ENCODE measurements at places on chromosomes 3 and 15.

DNA sequence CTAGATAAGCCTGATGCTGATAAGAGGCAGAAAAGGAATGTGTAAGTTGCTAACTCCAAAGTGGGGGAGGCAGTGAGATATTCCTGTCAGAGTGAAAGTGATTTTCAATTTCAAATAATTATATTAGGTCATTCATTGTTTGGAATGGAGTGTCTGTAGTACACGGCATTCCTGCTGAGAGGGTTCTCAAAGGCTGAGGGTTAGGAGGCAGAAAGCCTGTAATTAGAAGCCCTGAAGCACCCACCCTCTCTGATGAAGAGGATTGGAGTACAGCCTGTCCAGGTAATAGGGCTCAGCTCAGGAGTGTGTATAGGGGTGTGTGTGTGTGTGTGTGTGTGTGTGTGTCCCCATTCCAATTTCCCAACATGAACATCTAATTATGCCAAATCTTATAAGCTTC, 486.8 kb downstream of the MAGI1 start:
- DNase-seq, result no peak

DNA sequence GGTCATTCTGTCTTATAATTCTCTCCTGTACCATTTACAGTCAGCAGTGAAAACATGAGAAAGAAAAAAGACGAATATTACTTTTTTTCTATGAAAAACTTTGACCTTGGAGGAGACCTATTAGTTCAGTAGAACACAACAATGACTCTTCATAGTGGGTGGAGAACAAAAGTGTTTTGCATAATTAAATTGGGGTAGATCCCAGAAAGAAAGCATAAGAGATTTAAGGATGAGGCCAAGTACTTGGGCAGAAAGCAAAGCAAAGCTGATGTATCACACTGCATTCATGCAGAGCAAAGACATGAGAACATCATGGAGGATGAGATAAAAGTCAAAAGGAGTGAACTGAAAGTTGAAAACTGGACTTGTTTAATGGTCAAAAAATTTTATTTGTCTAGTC, 1273.4 kb downstream of the ROBO2 start:
- no peak for DNase-seq

GRCh38 chr3:113214917-113215595, 3.7 kb downstream of the BOC start:
- no peak for DNase-seq

DNA sequence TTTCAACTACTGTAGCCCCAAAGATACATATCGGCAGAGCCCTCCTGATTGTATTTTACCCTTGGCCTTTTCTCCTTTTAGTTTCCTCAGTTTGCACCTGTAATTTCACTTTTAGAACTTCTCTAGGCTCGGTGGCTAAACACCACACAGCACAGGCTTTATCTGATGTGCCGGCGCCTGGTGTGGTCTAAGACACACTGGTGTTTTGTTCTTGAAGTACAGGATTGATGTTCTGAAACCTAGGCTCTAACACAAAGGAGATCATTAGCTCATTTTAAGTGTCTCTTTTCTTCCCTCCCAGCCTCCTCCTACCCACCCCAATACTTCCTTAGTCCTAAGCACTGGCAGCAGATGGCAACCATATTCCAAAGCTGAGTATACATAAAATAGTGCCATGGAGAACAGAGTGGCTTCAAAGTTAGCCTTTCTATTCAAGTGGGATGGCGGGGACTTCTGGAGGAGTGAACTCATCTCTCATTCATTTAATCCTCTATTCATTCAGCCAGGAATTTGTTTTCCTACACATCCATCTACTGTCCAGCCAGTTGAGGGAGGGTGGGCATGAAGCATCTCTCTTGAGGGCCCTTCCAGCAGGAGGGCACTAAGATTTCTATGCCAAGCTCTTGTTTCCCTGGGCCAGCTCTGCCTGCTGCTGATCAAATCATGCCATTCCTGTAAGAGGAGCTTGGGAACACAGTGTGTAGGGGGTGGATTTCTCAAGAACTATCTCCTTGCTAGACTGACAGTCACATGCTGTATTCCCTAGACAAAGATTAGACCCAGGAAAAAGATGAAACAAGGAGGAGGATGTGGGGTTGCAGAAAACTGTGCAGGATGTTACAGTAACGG, 71.2 kb downstream of the TIGIT start:
- DNase-seq, result no peak

DNA sequence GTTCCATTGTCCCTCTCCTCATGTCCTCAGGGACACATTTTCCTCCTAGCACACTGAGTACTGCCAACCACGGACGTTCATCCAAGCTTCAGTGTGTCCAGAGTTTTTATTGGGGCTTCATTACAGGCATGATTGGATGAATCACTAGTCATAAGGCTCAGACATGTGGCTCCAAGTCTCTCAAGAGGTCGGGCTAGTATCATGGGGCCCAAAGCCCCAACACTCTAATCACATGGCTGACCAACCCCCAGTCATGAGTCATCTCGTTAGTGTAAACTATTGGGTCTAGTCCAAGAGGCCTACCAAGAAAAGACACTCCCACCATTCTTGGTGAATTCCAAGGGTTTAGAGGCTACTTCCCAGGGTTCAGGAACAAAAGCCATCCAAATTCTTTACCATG, 4.4 kb downstream of the TERC start:
- DNase-seq, result no peak

GRCh38 chr15:89820666-89821611, 6.3 kb upstream of the ANPEP start:
- DNase-seq, result no peak

Measured in stimulated activated CD8-positive, alpha-beta memory T cell treated with anti-CD3 and anti-CD28 coated beads, Interleukin-2, amount 100 ng/mL, for 1 hour (primary cell).